Fibroblast of villous mesenchyme (primary cell): ENCODE measurements at places on chromosomes 7 and 10. TPM values are rescaled to one million over a fixed set of nuclear protein-coding genes. Genes with fewer than 3 reads are reported as not detected.

GRCh38 chr7:114150689-114151088 lies 231.9 kb upstream of the PPP1R3A start:
- no peak for DNase-seq

DNA sequence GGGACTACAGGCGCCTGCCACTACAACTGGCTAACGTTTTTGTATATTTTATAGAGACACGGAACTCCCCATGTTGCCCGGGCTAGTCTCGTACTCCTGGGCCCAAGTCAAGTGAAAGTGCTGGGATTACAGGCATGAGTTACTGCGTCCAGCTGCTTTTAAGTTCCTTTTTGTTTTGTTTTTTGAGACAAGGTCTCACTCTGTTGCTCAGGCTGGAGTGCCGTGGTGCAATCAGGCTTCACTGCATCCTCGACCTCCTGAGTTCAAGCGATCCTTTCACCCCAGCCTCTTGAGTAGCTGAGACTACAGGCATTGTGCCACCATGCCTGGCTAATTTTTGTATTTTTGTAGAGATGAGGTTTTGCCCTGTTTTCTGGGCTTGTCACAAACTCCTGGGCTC lies 155.0 kb downstream of the GALNT17 start:
- DNase-seq = no peak

DNA sequence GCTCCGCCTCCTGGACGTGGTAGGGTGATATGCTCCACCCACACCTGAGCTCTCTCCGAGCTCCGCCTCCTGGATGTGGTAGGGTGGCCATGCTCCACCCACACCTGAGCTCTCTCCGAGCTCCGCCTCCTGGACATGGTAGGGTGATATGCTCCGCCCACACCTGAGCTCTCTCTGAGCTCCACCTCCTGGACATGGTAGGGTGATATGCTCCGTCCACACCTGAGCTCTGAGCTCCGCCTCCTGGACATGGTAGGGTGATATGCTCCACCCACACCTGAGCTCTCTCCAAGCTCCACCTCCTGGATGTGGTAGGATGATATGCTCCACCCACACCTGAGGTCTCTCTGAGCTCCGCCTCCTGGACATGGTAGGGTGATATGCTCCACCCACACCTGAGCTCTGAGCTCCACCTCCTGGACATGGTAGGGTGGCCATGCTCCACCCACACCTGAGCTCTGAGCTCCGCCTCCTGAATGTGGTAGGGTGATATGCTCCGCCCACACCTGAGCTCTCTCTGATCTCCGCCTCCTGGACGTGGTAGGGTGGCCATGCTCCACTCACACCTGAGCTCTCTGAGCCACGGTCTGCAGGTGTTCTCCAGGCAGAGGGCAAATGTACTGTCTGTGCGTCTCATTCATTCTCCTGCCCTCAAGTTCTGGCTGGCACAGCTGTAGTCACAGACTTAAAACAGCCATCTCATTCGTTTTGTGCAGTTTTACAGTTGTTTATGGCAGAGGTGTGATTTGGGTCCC lies 252.4 kb downstream of the DIP2C start:
- DNase-seq = no peak

GRCh38 chr7:140229591-140230515 lies 53.1 kb upstream of the KDM7A start:
- DNase-seq = no peak

DNA sequence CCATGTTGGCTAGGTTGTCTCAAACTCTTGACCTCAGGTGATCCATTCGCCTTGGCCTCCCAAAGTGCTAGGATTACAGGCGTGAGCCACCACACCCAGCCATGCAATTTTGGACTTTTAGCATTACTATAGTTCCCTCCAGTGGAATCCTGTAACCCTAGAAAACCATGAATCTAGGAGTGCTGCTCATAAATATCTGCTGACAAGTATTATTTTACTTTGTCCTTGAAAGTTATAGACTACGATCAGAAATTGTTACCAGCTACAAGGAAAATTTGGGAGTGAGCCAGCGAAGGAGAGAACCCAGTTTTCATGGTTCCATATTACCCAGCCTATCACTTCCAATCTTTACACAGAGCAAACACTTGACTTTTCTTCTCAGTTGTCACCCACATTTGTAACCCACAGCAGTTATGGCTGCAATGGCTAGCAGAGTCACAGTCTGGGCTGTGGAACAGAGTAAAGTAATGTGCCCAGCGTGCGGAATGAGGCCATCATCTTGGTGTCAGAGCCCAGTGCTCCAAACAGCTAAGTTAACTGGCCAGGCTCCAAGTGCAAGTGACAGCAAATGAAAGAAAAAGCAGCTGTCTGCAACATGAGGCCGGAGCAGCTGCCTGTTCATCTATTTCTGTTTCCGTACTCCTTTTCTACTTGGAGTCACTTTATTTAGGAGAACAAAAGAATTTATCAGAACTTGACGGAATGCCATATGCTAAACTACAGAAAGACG lies 29.9 kb downstream of the ZC3HC1 start:
- DNase-seq = no peak

Gene SPDYE5
- total RNA-seq = not detected in 2 replicates

Gene NT5C2
- 64.4 and 92.0 TPM in 2 replicates for total RNA-seq

GRCh38 chr7:132636581-132636980 lies 60.3 kb upstream of the PLXNA4 start:
- no peak for DNase-seq

Gene SFMBT2
- total RNA-seq = 1.7 and 2.6 TPM in 2 replicates

DNA sequence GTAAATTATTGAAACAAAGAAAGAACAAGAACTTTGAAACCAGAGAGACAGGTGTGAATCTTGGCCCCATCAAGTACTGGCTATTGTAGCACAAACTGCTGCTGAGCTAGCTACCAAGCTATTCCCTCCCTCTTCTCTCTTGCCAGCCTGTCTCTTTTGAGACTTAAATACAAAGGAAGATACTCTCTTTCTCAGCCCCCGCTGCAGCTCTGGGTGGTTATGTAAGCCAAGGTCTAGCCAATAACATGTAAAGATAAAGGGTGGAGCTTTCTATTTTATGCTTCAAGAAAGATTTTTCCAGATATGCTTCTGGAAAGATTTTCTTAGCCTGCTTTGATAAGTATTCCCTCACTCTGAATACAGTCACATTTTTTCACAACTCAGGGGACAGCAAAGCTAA lies 17.2 kb downstream of the BAZ1B start:
- no peak for DNase-seq

Gene TRIM73
- 0.64 and 0.86 TPM in 2 replicates for total RNA-seq

GRCh38 chr10:120253131-120253530 lies 203.9 kb upstream of the PLPP4 start:
- no peak for DNase-seq

DNA sequence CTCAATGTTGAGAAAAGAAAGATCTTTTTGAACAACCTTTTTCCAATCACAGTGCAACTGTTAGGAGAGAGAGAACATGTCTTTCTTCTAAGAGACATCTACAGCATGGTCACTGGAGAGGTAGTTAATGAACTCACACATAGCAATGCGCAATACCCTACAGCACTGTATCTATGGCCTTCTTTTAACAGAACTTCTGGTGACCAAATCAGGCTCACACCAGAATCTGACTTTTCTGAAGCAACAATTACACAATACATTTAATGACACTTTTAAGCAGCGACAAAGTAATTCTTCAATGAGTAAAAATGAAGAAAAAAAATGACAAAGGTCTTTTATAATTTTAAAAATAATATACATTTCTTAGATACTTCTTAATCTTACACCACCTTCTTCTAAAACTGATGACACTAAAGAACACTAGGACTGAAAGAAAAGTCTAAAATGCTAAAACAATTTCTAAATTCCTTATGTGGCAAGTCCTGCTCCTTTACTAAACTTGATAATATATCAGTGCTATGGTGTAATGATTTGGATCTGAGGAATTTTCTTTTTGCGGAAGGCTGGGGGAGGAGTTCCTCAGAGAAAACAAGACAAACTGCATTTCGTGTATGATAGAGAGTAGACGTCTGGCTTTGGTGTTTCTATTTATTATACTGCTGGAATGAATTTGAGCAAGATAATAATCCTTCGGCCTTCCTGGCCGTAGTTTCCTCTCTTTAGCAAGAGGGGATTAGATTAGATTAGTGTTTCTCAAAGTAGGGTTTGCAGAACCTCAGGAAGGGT lies 166.3 kb downstream of the ZNF438 start:
- DNase-seq = peak; percentile 91

DNA sequence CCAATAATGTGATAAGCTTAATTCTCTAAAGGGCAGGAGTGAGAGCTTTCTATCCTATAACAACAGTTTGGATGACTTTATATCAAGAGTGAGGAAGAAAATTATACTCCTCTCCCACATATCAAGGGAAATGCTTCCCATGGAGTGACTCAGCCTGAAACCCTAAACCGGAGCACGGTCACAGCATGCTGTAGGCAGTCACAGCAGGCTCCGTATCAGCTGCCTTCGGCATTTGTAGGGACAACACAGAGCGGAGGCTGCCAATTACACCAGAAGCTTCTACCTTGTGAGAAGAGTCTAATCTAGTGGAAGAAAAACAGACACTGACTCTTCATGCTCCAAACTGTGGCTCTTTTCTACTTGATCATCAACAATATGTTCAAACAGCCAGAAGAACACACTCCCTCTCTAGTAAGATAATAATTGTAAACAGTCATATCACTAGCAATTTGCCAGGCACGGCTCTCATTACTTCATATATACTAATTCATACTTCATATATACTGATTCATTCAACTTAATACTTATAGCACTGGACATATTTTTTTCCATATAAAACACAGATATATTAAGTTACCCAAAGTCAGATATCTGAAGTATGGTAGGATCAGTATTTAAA lies 65.9 kb downstream of the DGKB start:
- DNase-seq = peak; percentile 61

DNA sequence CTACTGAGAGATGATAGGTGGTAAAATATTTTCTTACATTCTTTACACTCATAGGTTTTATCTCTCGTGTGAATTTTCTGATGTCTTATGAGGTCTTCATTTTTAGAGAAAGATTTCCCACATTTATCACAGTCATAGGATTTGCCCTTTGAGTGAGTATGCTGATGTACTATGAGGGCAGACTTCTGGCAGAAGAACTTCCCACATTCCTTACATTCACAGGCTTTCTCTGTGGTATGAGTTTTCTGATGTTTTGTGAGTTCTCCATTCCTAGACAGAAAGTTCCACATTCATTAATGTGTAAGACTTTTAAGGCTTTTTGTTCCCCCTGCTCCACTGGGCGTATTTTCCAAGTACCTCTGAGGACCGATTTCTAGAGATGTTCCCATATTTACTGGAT lies 23.5 kb downstream of the ZNF25 start:
- DNase-seq = no peak

Gene H2BK1
- not detected in 2 replicates for total RNA-seq

Gene ADCY1
- under 0.01 and 0.32 TPM in 2 replicates for total RNA-seq

Gene PDK4
- total RNA-seq = under 0.01 TPM in 2 replicates

- no peak for DNase-seq
These were observed 2.1 kb downstream of the CYP3A5 start for GRCh38 chr7:99677648-99678045.

- DNase-seq = no peak
These were observed 703.0 kb upstream of the NRP1 start for GRCh38 chr10:34037499-34037898.

GRCh38 chr10:1264001-1264400 lies 207.8 kb downstream of the WDR37 start:
- no peak for DNase-seq

GRCh38 chr7:12690041-12690878 lies 2.8 kb downstream of the ARL4A start:
- no peak for DNase-seq

DNA sequence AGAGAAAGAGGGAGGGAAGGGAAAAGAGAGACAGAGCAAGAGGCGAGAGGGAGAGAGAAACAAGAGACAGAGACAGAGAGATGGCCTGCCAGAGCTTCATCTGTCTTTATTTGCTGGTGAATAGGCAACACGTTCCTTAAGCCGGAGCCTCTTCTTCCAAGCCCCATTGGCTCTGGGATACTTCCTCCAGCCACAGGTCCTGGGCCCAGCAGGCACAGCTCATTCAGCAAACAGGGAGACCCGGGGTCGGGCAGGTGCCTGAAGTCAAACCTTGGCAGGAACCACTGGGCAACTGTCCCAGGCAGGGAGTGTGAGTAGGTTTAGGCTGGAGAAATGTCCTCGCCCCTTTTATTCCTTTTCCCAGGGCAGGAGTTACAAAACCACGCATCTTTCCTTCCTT lies 68.2 kb downstream of the MYL10 start:
- DNase-seq = no peak

Gene ZPBP
- not detected in 2 replicates for total RNA-seq

DNA sequence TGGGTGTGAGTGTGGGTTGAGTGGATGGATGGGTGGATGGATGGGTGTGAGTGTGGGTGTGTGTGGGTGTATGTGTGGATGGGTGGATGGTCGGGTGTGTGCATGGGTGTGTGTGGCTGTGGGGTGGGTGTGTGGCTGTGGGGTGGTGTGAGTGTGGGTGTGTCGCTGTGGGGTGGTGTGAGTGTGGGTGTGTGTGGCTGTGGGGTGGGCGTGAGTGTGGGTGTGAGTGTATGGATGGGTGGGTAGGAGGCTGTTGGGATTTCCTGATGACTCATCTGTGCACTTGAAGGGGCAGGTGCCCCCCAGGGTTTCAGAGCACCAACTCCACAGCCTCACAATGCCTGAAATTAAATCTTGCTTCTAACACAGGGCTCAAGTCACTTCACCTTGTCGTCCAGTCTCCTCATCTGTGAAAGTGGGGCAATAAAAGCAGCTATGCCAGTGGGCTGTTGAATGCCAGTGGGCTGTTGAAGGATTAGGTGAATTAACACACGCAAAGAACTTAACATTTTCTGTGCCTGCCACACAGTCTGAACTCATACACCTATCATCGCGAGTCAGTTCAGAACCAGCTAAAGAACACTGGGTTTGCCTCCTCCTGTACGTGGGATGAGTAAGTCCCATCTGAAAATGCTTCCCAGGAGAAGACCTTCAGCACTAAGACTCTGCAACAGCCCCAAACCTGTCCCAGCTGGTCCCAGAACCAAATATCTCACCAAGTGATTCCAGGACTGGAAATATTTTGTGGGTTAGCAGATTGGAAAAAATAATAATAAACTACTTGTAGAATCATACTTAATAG lies 32.0 kb downstream of the SFMBT2 start:
- DNase-seq = no peak

DNA sequence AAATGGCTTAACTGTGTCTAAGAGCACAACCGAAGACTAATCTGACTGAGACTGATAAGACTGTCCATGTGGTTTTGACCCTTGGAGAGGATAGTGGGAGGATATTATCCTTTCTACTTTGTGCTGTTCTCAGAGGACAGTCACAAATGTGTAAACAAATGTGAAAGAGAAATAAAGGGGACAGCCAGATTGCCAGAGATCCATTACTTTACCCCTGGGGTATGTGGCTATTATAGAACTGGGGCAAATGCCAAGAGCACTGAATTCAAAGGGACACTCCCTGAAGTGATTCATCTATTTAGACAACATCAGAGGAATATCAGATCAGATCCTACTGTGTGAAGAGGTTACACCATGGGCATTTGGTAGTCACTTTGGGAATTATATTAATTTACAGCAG lies 154.7 kb downstream of the RNLS start:
- DNase-seq = peak; percentile 17

Gene CHST3
- 37.4 and 58.3 TPM in 2 replicates for total RNA-seq
